ENCODE measurements at places on chromosomes 6 and 20. TPM values are rescaled to one million over a fixed set of nuclear protein-coding genes. Genes with fewer than 3 reads are reported as not detected.

DNA sequence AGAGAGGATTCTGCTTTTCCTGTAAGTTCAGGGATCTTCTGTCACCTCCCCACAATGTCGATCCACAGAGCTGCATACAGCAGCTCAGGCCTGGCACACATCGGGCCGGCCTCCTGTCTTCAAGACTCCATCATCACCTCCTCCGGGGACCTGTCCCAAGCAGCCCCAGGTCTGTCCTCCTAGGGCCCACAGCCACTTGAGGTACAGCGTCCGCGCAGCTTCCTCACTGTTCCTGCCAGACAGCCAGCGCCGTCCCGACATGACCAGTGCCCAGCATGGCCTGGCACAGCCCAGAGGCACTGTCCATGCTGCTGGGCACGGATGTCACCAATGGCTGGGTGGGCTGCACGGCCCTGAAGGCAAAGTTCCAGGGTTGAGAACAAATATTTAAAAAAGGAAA, 101.6 kb downstream of the DLL1 start:
- DNase-seq: no peak

- DNase-seq: no peak
Measured at GRCh38 chr20:11697646-11698045, 220.0 kb upstream of the BTBD3 start.

DNA sequence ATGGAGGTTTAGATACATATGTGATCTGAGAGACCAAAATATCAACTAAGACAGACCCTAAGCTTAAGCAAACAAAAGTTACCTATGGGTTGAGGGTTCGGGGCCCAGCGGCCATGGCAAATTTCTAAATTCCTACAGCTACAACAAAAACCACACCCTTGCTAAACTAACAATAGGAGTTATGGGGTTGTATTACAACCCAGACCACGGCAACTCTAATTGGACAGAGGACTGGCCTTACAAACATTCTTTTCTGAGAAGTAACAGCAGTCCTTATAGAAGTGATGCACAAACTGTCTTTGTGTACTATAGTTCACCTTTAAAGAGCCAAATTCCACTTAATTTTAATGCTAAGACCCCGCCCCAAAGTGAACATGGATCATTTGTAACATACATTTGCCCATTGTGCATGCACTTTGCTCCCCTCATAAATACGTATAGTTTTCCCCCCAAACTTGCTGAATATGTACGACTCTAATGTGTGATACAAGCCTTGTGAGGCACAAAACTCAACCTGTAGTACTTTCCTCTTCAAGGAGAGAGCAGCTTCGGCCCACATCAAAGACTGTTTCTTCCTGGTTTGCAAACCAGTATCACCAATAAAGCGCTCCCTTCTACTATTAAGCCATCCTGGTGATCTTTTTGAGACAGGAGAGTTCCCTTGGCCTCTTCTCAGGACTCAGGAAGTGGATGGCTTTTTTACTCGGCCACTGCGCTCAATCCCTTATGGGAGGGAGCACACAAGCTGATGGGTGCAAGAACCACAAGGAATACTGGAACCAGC, 25.6 kb upstream of the MBOAT1 start:
- no peak for DNase-seq

DNA sequence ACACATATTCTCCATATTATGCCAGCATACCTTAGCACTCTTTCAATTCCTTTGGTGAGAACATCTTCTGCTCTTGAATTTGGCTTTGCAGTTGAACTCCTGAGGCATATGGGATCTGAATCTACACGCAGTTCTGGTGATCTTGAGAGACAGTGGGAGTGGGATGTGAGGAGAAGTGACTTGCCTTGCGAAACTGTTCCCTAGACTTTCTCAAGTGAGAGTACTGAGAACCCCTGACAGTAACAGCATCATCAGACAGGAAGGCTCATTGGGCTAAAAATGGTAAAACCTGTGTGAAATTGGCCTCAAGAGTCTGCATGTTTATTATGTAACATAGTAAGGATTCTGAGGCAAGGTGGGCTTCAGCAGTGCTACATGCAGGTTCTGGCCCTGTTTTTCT, 49.1 kb upstream of the CEP85L start:
- no peak for DNase-seq

- DNase-seq: no peak
Measured at GRCh38 chr20:17693444-17694001, 6.2 kb upstream of the BANF2 start.

- no peak for DNase-seq
Measured at GRCh38 chr20:43994486-43995100, 79.9 kb downstream of the TOX2 start.

The BNIP5 gene
- polyA plus RNA-seq: 0.14 TPM

- DNase-seq: no peak
Measured at GRCh38 chr6:11701573-11701972, 77.0 kb downstream of the ADTRP start.

DNA sequence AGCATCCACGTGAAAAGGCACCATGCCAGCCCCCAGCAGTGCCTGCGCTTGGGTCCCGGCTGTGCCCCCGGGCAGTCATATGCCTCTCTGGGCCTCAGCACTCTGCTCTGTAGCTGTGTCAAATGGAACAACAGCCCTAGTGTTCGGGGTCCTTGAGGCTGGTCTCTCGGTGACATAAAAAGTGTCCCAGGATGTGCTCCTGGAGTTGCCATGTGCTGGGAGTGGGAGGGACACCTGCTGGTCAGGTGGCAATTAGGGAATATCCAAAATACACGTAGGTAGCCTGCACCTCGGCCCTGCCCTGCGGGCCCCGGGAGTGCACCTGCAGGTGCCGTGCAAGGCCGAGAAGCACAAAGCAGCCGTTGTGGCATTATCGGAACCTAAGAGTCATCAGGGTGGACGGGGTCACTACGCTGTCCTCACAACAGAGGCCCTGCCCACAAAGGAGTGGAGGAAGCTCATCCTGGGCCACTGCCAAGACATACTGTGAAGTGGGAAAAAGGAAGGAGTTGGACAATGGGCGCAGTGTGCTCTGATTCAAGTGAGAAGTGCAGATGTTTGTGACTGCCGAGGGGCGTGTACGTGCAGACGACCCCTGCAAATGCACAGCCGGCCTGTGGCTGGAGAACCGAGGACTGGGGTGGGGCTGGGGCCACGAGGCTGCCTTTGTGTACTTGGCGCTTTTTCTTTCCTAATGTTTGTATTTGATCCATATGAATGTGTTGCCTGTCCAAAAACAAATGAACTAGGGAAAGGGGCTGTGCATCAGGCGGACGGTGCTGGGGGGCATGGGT, 24.6 kb downstream of the SLCO4A1 start:
- DNase-seq: no peak

DNA sequence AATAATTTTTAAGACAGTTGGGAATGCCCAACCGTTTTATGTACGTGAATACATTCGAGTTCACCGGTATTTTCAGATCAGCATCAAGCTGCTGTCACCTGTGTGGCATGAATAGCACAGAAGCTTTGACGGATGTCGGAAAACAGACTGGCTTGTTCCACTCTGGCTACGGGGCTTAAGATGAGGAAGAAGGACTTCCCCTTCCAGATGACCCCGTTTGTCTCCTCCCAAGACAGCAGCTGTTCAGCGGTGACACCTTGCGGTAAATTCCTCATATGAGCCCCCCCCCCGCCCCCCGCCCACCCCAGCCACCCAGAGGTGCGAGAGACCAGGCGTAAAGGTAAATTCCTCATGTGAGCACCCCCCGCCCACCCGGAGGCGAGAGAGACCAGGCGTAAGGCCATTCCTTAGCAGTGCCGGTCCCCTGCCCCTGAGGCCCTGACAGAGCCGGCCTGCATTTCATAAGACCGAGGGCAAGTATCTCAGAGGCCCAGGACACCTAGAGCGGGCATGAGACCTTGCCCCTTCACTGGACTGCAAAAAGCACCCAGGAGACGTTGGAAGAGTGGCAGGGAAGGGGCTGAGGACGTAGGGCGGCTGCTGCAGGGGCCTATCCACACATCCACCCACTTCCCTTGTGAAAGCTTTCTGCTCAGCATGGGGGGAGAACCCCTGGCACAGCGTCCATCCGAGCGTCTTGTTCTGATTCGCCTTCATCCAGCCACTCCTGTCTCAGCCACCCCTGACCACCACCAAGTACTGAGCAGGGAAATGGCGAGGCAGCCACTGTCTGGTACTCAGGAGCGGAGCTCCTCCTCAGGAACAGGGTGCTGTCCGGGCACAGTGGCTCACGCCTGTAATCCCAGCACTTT, 7.3 kb upstream of the PCMTD2 start:
- no peak for DNase-seq

- no peak for DNase-seq
Measured at GRCh38 chr6:134949927-134950326, at the start of gene ALDH8A1. TSS of gene ALDH8A1 (minus strand) at chr6:134950101. CDS start at chr6:134950053, 48 bp downstream.

The TSHZ2 gene
- 17.2 TPM for polyA plus RNA-seq

DNA sequence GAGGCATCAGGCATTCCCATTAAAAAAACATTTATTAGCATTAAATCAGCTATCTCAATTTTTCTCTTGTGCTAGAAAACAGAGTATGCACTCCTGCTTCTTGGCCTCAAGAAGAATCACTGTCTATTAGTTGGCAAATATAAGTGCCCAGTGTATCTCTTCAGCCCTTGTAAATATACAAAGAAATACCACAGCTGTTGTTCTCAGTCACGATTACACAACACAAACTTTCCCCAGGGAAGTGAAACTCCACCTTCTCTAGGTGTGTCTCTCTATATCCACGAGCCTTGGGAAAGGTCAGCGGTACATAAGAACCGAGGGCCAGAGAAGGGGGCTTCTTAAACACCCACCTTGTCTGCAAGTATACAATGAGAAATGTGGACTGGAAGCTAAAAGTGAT, 194.7 kb downstream of the PKHD1 start:
- DNase-seq: peak; percentile 24

- no peak for DNase-seq
Measured at GRCh38 chr6:63094947-63095346, 116.3 kb upstream of the FKBP1C start.

DNA sequence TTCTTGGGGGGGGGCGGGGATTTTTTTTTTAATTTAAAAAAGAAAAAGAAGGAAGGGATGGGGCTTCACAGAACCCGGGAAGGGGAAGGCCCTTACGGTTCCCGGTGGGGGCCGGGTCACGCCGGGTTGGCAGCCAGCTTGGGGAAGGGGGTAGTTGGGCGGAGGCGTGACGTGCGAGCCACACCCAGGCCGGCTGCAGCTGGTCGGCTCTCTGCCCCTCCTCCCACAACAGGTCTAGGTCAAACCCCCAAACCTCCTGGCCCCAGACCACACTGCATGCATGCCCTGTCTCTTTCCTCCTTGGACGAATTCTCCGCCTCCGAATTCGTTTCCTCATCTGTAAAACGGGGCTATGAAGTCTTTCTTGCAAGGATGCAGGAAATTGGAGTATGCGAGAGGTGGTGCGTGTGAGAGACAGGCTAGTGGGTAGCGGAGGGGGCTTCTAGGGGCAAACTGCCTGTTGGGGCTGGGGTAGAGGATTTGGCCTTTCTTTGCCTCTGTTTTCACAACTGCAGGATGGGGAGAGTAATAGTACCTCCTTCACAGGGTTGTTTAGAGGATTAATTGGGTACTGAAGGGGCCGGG, 828 bp downstream of the HCK start:
- DNase-seq: no peak

- peak; percentile 95 for DNase-seq
Measured at GRCh38 chr20:17873410-17874270, 95.0 kb downstream of the SNX5 start.

GRCh38 chr6:3455569-3456394, 1.1 kb downstream of the SLC22A23 start:
- no peak for DNase-seq

DNA sequence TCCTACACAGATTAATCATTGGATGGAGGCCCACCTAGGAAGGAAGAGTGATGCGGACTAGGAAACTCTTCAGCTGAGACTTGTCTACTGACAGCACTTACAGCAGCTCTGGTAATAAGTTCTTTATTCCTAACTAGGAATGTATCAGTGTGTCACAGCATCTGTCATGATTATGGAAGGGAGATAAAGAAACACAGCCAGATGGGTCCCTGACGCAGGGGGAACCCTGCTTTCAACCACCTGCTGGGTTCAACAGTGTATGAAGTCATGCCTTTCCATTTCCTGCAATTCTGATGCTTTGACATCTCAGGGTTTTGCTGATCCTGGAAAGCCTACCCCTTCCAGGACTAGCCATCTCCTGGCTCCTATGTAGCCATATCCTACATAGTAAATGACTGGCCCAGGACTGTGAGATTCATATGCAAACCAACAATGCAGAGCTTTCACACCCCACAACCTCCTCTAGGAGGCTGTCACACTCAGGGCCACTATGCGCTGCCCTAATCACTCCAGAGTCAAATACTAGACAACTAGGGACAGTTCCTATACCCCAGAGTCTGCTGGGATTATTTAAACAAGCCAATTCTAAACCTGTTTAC, 29.0 kb upstream of the MANEA start:
- no peak for DNase-seq

DNA sequence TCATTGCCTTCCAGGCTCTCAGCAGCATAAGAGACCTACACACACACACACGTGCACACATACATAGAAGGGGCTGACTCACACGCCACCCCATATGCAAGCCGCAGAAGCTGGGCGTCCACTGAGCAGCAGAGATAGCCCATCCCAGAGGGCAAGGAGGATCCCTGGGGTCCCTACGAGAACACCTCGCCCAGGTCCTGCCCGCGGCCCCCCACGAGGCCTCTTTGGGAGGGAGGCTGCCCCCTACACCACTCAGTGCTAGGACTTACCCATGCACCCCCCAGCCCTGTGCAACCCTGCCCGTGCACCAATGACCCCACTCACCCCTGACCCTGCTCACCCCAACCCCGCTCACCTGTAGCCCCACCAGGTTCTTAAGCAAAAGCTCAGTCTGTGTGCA, 20.6 kb upstream of the NTSR1 start:
- no peak for DNase-seq

- no peak for DNase-seq
Measured at GRCh38 chr6:26454631-26455030, 3.1 kb upstream of the BTN2A1 start.

DNA sequence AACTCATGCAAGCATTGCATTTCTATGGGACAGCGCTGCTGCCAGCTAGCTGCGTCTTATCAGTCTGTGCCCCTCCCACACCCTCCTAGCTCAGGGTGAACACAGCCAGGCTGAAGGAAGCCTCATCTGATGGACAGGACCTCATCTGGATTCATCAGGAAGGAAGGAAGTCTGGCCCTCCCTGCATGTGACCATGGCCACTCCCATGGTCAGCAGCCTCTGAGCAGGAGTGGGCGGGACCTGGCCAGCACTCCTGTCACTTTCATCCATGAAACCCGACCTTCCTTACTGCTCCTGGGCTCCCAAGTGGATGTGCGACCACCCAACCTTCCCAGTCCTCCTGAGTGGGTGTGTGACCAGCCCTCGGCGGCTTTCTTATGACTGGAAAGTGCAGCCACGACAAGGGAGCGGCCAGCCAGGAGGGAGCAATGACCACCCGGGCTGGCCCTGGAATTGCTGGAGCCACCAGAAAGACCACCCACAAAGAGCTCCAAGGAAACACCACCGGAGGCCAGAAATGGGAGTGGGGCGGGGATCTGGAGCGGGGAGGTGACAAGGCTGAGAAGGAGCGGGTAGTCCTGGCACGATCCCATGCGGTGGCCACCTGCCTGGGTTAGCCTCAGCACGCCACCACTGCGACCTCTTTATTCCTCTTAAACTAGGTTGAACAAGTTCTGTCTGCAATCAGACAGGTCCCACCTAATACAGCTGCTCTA, 241.2 kb downstream of the TTLL2 start:
- no peak for DNase-seq

GRCh38 chr20:22394583-22394982, 189.8 kb downstream of the FOXA2 start:
- DNase-seq: no peak

The POU5F1 gene
- polyA plus RNA-seq: 0.71 TPM

Data from muscle of back (tissue), 13 donors.